Fibroblast of the conjunctiva (primary cell): ENCODE measurements at places on chromosomes 5 and 9.

DNA sequence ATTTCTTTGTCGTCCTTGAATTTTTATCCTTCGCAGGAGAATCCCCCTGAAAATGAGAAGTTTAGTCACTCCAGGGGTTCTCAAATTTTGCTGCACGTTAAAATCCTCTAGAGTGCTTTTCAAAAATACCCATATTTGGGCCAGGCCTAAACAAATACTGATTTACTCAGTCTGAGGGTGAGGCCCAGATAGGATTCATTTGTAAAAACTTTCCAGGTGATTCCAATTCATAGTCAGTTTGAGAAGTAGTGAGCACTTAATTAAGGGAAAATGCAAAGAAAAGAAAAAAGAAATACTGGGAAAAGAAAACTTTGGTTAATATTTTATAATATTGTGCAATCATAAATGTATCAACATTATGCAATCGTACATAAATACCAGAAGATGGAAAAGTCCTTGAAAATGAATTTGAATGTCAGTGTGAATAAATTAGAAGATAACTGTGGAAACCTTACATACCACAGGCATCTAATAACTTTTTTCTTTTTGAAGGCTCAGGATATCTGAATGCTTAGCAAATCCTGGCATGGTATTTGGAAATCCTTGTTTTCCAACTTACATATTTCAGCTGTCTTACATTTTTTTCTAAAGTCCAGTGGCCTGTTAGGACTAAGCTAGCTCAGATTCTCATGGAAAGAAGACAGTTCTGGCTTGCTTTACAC lies 116.5 kb upstream of the DAPK1 start:
- DNase-seq, result peak; percentile 47

DNA sequence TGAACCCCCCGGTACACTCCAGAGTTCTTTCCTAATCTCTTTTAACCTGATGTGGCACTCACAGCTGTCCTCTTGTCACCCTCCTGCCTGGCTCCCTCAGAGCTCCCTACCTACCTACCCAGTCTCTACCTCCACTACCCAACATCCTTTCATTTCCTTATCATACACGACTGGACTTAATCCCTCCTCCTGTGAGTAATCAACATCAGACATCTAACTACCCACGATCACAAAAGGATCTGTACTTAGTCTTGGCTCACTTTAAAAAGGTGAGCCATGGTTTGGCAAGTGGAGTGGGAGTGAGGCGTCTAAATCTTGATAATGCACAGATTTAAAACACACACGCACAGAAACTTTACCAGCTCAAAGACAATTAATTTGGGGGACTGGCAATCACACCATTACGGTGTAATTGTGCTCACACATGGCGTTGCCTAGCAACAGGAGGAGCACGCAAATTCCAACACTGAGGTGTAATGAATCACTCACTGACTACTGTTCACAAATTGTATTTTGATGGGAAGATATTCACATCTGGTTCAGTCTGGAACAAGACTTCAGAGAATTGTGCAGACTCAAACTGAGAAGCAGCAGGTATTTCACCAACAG lies 235.9 kb downstream of the EPB41L4A start:
- no peak for DNase-seq

DNA sequence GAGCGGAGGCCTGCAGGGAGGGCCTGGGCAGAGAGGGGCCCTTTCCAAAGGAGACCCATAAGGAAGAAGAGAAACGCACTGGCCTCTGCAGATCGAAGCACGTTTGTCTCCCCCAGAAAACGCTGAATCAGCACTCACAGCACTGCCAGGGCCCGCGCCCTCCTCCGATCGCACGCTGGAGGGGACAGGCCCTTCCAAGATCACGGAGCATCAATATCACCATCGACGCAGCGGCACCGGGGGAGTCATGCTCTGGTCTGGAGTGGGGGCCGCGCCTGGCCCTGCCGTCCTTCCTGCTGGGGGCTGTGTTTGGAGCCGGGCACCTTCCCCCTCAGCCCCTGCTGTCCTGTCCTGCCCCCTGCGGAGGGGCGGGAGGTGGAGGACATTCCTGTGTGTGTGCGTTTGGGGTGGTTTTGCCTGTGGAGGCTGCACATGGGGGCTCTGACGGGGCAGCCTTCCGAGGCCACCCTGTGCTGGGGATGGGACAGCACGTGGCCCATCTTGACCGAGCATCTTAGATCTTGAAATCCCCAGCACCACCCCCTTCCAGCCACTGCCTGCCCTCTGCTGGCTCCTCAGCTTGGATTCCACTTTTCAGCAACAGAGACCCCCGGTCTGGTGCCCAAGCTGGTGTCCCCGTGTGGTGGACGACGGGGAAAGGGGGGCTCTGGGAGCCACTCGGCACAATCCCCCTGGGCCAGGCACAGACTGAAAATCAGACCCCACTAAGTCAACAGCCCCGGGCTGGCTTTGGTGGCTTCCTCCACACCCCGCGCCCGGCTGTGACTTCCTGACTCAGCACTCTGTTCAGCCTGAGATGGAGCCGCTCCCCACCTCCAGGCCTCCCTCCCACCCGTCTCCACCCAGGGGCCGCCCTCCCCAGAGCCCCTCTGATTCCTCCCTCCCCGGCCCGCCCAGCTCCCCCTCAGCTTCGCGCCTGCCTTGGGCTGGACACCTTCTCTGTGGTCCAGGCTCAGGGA lies 8.3 kb downstream of the TMEM250 start:
- no peak for DNase-seq

DNA sequence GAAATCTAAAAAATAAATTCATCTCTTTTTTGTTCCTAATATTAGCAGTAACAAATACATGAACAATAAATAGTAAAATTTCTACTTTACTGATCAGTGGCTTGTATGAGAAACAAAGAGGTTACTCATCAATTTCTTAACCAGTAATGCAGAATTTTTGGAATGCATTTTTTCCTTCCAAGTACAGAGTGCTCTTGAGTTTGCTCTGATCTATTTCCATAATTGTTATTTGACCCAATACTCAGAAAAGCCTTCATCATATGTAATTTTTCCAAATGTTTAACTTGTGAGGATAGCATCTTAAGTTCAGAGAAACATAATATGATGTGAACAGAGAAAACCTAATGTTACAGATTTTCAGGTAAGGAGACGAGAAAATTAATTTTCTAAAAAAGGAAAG lies 47.3 kb downstream of the FBN2 start:
- DNase-seq, result no peak

GRCh38 chr5:176152930-176153311 lies 85.3 kb upstream of the SIMC1 start:
- no peak for DNase-seq

DNA sequence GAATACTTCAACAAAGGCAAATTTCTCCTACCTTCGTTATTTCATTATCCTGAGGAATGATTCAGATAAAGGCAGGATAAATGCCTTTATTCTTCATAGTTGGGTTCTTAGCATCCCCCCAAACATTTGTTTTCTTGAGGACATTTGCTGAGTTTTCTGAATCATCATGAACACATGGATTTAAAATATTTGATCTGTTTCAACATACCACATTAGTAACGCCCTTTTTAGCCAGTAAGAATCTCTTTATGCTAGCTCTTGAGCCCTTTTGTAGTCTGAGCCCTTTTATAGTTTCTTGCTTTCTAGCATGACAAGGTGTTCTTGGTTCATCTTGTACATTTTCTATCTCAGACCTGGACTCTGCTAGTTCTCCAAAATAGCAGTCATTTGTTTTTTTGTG lies 27.9 kb downstream of the SKIC3 start:
- no peak for DNase-seq

GRCh38 chr5:94024101-94024500 lies 282.7 kb upstream of the POU5F2 start:
- DNase-seq, result no peak

DNA sequence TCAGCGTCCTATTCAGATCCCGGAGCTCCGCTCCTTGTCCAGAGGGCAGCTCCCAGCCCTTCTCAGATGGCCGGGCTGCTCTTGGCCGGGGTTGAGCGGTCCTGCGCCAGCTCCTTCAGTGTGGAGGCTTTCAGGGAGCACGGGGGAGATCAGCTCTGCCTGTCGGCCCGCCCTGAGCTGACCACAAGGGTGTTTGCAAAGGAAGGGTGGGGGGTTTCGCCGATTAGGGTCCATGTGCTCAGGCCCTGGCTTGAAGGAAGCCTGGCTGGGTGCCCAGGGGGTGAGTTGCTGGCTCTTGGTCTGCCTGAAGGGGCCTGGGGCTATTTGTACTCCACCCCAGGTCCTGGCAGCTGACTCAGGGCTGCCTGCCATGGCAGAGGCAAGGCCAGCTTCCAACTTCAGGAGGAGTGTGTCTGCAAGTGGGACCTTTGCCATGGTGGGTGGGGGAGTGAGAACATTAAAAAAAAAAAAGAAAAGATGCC lies 250.1 kb upstream of the KLF4 start:
- peak; percentile 93 for DNase-seq

DNA sequence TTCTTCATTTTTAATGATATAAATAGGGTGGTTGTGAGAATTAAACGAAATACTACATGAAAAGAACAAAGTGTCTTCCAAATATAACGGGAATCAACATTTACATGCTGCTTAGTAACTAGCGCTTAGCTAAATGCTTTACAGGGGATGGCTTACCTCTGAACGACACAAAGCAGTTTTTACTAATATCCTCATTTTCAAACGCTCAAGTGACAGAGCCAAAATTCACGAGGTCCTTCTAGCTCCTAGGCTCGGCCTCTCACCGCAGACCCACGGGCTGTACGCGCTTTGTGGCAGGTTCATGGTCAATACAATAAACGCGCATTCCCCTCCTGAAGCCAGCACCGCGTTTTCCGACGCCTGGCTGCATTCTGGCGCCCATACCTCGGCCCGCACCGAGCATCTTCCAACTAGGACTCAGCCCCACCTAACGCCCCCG lies 442 bp downstream of the ZNF510 start:
- DNase-seq, result no peak

- DNase-seq, result no peak
Measured at GRCh38 chr9:97475059-97475458, 26.4 kb upstream of the TMOD1 start.

GRCh38 chr9:101030086-101030391 lies 1.5 kb downstream of the PLPPR1 start:
- DNase-seq, result no peak

DNA sequence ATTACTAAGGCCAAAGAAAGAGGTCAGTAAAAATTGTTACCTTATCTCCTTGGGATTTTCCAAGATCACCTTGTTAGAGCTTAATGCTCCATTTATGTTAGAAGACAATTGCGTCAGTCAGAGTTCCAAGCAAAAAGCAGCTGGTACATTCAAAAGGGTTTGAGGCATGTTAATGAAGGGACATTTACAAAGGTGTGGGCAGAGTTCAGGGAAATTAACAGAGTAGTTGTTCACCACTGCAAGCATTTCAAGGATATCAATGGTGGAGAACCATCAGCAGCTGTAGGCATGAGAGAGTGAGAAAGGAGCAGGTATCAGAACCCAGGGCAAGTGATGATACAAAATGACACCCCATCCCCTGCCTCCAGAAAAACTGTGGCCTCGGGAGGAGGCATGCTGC lies 17.0 kb upstream of the SMARCA2 start:
- DNase-seq, result no peak

DNA sequence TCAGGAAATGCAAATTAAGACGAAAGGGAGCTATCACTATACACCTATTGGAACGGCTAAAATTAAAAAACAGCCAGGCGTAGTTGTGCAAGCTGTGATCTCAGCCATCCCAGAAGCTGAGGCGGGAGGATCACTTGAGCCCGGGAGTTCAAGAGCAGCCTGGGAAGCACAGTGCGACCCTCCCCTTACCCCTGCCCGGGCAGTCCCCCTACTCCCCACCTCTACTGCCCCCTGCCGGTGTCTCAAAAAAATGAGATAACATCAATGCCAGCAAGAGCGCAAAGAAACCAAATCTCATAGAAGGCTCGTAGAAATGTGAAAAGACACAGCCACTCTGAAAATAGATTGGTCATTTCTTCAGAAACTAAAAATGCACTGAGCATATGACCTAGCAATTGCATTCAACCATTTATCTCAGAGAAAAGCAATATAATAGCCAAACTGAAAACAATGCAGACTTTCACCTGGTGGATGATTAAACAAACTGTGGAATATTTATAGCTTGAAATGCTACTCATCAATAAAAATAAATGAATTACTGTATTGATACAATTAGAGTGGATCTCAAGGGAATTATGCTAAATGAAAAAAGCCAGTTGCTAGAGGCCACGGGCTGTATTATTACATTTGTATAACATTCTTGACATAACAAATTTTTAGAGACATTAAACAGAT lies 20.6 kb downstream of the OR2V2 start:
- DNase-seq, result no peak

DNA sequence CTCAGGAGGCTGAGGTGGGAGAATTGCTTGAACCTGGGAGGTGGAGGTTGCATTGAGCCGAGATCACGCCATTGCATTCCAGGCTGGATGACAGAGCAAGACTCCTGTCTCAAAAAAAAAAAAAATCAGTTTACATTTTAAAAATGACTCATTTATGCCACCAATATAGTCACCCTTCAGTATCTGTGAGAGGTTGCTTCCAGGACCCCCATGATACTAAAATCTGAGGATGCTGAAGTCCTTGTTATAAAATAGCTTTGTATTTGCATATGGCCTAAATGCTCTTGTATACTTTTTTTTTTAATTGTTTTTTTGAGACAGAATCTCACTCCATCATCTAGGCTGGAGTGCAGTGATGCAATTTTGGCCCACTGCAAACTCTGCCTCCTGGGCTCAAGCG lies 5.8 kb downstream of the OCLN start:
- DNase-seq, result no peak

GRCh38 chr5:54415896-54416601 lies 39.5 kb upstream of the HSPB3 start:
- DNase-seq, result no peak

GRCh38 chr5:158895588-158895987 lies 204.1 kb downstream of the EBF1 start:
- DNase-seq, result no peak

DNA sequence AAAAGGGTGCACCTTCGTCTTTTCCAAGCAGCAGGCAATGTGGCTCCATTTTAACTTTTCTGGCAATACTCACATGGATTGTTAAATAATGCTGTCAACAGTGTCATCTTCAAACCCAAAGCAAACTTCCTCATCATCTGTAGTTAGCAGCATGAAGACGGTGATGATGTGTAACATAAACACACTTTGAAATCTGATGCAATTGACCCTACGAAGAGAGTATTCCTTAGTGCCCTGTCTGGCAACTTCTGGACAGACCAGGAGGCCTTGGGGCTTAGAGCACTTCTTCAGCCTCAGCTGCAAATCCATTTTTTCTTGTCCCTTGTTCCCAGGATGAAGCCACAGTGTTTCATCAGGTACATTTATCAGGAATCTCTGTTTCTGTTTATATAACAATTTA lies 149.1 kb downstream of the GHR start:
- no peak for DNase-seq

DNA sequence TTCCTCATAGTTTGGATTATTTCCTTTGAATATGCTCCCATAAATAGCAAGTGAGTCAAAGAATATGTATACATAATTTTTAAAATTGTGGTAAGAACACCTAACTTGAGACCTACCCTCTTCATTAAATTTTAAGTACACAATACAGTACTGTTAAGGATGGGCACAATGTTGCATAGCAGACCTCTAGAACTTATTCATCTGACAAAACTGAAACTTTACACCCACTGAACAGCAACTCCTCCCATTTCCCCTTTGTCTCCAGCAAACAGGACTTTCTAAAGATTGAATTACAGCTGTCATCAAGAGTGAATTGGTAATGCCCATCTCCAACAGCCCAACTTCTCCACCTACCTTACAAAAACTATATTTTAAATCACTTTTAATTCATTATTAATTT lies 388.9 kb downstream of the HTR1A start:
- DNase-seq, result no peak

GRCh38 chr5:36596756-36597155 lies 9.7 kb upstream of the SLC1A3 start:
- DNase-seq, result no peak

- DNase-seq, result no peak
Measured at GRCh38 chr5:176180339-176180738, 57.9 kb upstream of the SIMC1 start.

GRCh38 chr5:76269932-76270610 lies 133.0 kb upstream of the IQGAP2 start:
- DNase-seq, result no peak
